CD4-positive, alpha-beta T cell treated with Interleukin-4 for 1 hour (primary cell): ENCODE measurements at places on chromosomes 12 and 14.

DNA sequence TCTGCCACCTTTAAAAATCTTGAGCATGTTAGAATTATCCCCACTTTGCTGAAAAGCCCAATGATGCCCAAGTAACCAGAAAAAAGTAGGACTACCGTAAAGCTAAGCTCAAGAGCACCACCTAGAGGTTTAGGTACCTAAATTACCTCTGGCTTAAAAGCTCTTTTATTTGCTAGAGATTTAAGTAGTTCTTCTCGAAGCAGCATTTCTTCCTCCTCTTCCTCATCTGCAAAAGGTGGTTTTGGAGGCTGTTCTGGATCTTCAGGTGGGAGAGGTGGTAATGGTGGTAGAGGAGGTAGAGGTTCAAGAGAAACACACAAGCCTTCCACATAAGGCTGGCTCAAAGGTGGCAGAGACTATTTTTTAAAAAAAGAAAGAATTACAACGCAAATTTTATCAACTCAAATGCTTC is 26.9 kb downstream of the ZFC3H1 start:
- peak; percentile 66 for DNase-seq

DNA sequence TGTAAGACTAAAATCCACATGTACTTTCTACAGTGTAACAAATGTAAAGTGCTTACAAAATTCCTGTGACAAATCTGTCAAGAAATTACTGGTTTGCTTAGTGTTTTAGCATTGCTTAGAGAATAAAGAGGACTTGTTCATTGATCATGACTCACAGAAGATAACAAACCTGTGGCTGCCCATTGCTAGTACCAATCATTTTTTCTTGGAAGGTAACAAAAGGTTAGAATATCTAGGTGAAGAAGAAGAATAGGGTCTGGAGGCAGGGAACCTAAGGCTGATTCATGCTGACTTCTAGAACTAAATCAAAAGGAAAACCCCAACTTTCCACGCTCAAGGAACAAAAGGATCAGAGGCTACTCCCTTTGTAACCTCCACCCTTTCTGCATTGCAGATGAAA is 232.7 kb upstream of the ABCD2 start:
- no peak for DNase-seq

DNA sequence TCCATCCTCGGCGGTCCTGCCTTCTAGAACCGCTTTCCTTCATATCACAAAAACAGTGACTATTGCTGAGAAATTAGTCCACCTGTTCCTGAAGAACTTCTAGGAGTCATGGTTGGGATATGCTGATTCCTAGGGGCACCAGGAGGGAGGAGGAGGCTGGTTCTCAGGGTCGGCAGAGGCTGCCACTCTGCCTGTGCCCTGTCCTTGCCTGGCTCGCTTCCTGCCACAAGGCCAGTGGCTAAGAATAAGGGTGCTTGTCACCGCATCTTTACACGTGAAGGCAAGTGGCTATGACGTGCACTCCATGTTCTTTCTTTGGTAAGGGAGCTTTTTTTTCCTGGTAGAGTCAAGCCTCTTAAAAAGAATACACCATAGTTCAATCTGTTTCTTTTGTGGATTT is 18.7 kb upstream of the DGLUCY start:
- DNase-seq = no peak

DNA sequence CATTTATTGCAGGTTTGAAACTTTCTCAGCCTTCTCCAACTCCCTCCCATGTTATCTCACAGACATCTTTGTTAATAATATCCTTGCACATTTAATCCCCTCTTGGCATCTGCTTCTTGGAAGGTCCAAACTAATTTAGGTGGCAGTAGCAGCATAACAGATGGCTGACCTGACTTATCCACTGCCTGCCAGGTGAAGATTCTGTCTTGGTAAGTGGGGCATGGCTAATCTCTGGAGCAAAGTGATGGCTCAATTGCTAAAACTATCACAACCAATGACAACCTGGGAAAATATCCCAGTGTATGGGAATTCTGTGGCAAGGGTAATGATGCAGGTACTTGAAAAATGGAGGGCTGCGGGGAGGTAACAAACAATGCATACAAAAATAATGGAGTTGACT is 58.2 kb upstream of the ALG10B start:
- no peak for DNase-seq

- no peak for DNase-seq
These were observed 10.5 kb upstream of the WNT5B start for GRCh38 chr12:1618489-1618888.

- DNase-seq = no peak
These were observed 16.1 kb upstream of the UBC start for GRCh38 chr12:124930586-124930985.

GRCh38 chr12:53295070-53295890 is at the start of gene PFDN5:
TSS of gene PFDN5 (plus strand) at chr12:53295542. CDS start at chr12:53295568, 26 bp downstream.
- peak; percentile 92 for DNase-seq

DNA sequence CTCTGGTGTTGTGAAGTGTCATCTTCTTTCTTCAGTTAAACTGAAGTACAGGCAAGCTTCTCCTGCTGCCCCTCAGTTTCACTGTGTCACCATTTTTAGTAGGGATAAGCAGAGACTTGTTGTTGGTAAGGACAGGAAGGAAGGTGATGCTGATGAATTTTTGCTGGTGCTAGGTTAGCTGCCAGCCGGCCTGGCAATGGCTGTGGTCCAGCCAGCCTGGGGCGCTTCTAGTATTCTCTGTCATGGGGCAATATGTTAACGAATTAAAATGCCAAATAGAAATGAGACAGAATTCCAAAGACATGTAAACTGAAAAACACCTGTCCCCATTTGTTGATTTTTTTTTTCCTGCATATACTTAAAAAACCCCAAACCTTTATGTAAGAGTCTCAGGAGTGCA is 602.9 kb downstream of the DIO2 start:
- DNase-seq = no peak

DNA sequence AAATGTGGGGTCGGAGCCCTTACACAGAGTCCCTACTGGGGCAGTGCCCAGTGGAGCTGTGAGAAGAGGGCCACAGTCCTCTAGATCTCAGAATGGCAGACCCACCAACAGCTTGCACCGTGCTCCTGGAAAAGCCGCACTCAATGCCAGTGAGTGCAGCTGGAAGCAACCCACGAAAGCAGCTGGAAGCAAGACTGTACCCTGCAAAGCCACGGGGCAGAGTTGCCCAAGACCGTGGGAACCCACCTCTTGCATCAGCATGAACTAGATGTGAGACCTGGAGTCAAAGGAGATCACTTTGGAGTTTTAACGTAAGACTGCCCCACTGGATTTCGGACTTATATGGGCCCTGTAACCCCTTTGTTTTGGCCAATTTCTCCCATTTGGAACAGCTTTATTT is 12.3 kb downstream of the GTF2A1 start:
- peak; percentile 21 for DNase-seq

- DNase-seq = peak; percentile 70
These were observed 22.2 kb downstream of the MANSC1 start for GRCh38 chr12:12327802-12328201.

DNA sequence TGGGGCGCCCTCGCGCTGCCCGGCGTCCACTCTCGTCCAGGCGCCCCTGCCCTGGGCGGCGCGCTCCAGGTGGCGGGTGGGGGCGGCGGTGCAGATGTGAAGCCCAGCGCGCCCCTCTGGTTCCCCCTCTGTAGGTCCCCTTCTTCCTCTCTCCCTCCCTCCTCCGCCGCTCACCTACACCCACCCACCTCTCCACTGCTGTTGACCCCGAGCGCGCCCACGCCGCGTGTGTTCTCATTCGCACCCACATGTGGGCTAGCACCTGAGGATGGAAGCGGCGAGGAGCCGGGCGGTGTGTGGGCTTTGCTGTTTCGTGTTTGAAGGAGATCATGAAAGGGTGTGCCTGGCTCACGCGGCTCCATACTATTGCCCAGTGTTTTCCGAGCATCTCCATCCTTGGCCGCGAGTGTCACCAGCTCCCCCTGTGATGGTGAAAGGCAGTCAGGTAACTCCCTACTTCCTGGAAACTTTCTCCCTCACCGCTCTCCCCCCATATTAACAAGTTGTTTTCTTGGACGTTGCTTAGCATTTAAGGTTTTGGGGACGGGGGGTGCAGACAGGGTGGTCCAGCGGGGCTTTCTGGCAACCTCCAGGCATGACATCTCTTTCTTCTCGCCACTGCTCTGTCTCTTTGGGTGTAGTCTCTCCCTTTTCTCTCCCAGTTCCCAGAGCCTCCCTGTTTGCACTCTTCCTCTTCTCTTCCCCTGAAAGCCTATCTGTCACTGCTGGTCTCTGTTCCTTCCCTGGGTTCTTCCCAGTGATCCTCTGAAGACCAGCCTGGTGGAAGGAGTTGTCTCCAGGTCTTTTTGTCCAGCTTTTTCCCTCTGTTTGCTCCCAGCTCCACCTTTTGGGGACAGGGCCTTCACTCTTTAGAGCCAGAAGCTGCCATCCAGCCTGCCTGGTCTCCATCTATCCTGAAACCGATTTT is 1.6 kb downstream of the CACNA1C start:
- no peak for DNase-seq

DNA sequence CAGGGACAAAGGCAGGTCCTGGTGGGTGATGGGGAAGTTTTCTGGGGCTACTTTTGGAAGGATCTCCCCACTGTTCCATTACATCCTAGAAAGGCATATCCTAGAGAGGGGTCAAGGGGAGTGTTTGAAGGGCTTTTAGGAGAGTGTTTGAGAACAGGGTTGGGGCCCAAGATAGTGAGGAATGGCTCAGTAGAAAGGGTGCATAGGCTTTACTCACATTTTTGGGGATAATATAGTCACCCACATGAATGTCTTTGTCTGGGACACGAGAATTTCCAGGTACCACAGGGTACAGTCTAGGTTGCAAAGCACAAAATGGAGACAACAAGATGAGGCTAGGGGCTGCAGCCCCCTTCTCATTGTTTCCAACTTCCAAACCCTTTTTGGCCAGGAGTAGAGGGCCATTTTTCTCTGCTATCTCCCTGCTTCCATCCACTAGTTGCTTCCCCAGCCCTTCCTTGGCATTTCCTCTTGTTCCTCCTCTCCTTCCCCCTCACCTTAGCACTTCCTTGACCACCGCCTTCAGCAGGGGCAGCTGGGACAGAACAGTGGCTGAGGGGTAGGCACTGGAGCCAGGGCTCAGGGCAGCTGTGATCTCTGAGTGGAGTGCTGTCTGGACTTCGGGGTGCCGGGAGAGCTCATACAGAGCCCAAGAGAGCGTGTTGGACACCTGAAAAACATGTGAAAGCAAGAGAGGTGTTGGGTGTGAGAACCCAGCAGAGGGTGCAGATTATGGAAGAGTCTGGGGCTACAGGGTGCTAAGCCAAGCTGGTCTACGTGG is 2.8 kb downstream of the CYP27B1 start:
- no peak for DNase-seq

- DNase-seq = no peak
These were observed 943.0 kb downstream of the GALC start for GRCh38 chr14:87049950-87050349.

- peak; percentile 77 for DNase-seq
These were observed 6.5 kb upstream of the PRPH start for GRCh38 chr12:49288412-49288853.

DNA sequence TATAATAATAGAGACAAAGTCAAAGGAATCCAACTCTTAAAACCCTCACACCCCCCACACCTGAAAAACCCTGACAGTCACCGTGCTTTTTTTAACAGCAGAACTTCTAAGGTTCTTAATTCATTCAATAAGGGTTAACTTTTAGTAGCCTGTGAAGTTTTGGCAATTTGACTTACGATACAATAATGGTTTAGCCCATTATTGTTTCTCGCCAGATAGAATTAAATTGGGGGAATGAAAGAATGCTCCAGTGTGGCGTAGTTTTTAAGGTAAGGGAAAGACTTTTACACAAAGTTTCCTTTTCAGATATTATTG is 604 bp upstream of the MAGOHB start:
- no peak for DNase-seq

DNA sequence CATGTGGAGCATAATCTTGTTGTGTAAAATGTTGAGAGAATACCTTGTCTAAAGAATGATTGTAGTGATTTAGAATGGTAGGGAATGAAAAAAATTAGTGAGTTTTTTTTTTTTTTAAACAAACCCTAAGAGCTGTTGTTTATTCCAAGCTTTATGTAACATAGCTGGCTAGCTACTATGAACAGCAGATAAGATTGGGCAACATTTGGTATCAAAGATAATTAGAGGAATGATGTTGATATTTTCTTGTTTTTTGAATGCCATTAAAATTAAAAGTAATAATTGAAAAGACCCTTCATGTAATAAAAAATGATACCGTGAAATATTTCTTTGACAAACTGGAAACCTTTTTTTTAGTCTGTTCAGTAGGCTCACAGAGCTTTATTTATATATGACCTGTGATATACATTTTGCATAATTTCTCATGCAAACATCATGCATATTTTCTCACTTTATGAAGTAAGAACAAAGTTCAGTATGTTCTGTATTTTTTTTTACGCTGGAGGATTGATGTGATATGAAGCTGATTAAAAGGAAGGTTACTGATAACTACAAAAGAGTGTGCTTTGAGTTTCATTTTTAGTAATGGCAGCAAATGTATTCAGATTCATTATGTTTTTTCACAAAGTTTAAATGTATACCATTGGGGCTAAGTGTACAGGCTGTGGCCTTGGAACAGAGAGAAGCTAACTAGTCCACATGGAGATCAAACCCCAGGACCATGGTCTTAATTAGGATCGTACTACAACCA is 8.1 kb downstream of the CPSF6 start:
- DNase-seq = no peak

DNA sequence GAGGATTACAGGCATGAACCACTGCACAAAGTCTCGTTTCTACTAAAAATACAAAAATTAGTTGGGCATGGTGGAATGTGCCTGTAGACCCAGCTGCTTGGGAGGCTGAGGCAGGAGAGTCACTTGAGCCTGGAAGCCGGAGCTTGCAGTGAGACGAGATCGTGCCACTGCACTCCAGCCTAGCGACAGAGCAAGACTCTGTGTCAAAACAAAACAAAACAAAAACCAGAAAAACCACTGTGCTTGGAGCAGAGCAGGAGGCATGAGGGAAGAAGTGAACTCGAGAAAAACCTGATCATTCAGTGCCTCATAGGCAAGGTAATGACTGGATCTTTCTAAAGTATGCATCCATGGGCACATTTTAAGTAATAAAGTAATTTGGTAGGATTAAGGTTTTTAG is 487.8 kb downstream of the KCNH5 start:
- no peak for DNase-seq

DNA sequence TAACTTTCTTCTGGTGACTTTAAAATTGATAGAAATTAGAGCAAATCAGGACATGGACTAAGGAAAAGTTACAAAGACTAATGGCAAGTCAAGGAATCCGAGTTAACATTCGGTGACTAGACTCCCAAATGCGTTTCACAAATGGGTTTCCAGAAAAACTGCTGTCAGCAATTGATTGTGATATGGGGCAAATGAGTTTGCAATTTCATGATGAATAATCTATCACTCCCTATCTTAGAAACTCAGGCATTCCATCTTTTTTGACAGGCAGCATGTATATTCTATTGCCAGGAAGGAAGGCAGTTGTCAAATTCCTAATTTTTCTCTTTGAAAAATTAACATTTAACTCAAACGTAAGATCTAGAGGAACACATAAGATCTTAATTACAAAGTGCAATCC is 40.5 kb upstream of the PLXNC1 start:
- DNase-seq = no peak

- no peak for DNase-seq
These were observed 34.1 kb upstream of the ITPR2 start for GRCh38 chr12:26867080-26867479.
